Esophagus squamous epithelium (tissue), 5 donors: ENCODE measurements at places on chromosomes 6 and 20.

DNA sequence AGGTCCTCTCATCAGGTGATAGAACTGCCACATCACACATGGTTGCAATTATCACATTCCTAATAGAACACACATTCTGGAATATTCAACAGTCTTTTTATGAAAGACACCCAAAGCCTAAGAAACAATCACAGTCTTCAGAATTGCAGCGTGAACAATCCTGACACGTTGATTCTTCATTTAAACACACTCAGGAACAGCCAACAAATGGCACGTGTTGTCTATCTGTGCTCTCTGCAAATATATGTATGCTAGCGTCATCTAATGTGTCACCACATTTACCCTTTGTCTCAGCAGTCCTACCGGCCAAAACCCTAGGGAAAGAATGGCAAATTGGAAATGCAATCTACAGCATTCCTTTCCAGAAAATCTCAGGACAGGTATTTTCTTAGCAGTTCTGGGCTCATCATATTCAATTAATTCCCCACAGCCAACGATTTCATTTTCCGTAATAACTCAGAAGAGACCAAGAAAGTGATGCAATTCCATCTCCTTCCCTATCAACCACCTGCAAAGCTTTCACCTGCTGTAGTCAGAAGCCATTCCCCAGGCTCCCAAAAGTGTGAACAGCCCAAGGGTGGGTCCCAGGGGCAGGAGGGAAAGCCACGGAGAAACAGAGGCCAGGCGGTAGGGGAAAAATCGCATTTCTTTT, 280.3 kb upstream of the JARID2 start:
- no peak overlapping the region for H3K27ac ChIP-seq
- no peaks in the 10 kb centered on the region for H3K36me3 ChIP-seq
- peaks cover 8% of the 10 kb centered on the region for H3K4me1 ChIP-seq
- H3K27me3 ChIP-seq = no peaks in the 10 kb centered on the region
- DNase-seq = no peak

GRCh38 chr20:14997791-14998190, 660.4 kb upstream of the FLRT3 start:
- H3K36me3 ChIP-seq = no peaks in the 10 kb centered on the region
- H3K27me3 ChIP-seq = no peaks in the 10 kb centered on the region
- no peak overlapping the region for H3K27ac ChIP-seq
- DNase-seq = no peak

GRCh38 chr6:68710496-68710895, 75.4 kb downstream of the ADGRB3 start:
- no peak for DNase-seq
- no peak overlapping the region for H3K4me3 ChIP-seq
- H3K4me1 ChIP-seq = no peaks in the 10 kb centered on the region
- H3K36me3 ChIP-seq = no peaks in the 10 kb centered on the region
- no peak overlapping the region for H3K27ac ChIP-seq

DNA sequence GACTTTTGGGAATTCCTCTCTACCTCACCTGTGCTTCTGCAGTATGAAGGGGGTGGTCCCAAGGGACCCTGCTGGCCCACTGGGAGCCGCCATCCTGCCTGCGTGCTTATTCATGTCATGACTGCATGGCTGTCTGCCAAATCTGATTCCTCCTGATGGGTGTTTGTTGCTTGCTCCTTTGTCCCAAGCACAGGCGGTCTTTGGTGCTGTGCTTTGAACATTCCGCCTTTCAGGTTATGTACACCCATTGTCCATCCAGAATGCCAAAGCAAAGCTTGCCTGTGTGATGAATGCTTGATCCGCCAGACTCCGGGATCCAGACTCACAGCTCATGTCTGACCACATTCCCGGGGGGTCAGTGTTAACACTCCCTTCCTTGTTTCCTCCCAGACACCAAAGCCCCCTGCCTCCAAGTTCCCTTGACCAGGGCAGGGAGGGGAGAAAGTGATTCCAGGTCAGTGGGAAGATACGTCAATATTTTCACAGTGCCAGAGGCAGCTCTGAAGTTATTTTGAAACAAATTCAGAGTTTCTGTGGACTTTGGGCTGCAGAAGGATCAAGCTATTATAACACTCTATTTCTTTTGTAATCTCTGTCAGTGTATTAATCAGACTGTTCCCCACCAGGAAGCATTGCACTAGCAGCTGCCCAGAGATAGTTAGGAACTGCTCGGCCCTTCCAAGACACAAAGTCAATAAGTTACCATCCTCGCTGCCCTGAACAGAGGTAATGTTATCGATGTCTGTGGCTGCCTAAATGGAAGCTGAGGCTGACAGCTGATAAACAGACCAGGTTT, 9.5 kb downstream of the DAAM2 start:
- no peak overlapping the region for H3K27ac ChIP-seq
- H3K36me3 ChIP-seq = no peaks in the 10 kb centered on the region
- peaks cover 5% of the 10 kb centered on the region for H3K4me1 ChIP-seq

DNA sequence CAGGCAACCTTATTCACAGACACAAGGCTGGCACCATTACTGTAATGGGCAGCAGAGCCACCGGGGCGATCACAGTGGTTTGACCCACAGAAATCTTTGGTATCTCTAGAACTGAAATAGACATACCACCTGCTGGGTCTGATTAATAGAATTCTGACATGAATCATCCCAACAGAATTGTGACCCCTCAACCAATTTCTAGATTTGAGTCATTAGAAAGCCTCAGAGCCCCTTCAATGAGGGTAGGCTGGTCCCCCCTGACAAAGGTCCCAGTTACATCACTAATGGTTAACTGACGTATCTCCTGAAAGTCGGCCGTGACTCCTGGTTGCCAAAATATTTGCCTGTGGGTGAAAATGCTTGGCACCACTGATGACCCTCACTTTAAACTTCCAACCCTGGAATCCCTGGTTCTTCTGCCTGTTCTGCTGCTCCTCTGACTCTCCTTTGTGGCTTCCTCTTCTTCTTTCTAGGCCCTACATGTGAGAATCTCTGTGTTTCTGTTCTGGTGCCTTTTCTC, 124.9 kb upstream of the ARID1B start:
- no peak for DNase-seq
- no peaks in the 10 kb centered on the region for H3K36me3 ChIP-seq
- H3K4me3 ChIP-seq = no peak overlapping the region
- no peaks in the 10 kb centered on the region for H3K4me1 ChIP-seq
- H3K27ac ChIP-seq = no peak overlapping the region

DNA sequence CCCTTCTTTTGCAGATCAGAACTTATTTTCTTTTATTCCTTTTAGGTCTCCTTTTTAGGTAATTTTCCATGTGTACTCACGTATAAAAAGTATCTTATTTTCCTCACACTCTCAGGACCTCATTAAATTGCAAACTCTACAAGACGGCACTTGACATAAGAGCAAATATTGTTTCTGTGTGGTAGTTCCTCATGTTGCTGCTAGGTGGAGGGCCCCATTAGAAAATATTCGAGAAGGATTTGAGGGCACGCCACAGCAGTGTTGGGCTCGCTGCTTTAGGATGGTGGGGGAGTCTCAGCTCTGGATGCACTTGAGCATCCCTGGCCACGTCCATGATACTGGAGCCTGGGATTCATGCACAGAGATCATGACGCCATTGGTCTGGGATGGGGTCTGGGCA, 64.9 kb upstream of the ZFP64 start:
- no peaks in the 10 kb centered on the region for H3K27me3 ChIP-seq
- no peak overlapping the region for H3K4me3 ChIP-seq
- DNase-seq = no peak
- H3K4me1 ChIP-seq = no peaks in the 10 kb centered on the region
- no peak overlapping the region for H3K27ac ChIP-seq

DNA sequence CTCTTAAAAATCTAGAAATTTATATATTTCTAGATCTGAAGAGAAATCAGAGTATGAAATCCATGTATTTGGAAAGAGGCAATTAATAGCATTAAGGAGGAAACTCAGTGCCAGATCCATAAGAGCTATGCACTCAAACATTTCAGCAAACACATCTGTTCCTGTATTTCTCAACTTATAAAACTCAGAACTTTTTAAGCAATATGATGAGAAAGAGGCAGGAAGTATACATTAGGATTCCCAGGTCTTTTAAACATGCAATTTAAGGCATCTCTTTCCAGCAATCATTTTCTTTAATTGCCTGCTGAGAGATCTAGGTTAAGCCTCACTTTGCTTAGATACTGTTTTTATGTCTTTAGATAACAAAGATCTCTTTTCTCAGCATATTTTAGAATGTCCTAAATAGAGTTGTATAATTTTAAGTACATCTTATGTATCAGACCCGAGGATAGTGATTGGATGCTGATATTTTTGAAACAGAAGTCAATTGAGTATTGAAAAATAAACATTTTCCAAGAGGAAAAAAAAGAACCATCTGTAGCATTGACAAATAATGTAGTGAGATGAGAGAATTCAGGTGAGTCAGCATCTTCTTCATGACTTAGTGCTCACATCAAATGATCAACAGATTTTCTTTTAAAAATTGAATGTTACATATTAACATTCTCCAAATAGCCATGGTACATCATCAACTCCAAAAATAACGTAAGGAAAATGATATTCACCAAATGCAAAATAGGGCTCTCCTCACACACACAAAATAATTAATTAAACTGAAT, 461.4 kb upstream of the NOX3 start:
- H3K4me1 ChIP-seq = no peaks in the 10 kb centered on the region
- H3K4me3 ChIP-seq = no peak overlapping the region
- no peaks in the 10 kb centered on the region for H3K36me3 ChIP-seq
- no peaks in the 10 kb centered on the region for H3K27me3 ChIP-seq
- no peak for DNase-seq
- H3K27ac ChIP-seq = no peak overlapping the region

- no peaks in the 10 kb centered on the region for H3K4me1 ChIP-seq
- no peak for DNase-seq
- H3K27me3 ChIP-seq = no peaks in the 10 kb centered on the region
- H3K27ac ChIP-seq = no peak overlapping the region
- H3K36me3 ChIP-seq = no peaks in the 10 kb centered on the region
Measured at GRCh38 chr6:11384531-11385309, 152.3 kb upstream of the NEDD9 start.

- DNase-seq = no peak
- no peaks in the 10 kb centered on the region for H3K27me3 ChIP-seq
- no peak overlapping the region for H3K27ac ChIP-seq
- H3K4me1 ChIP-seq = no peaks in the 10 kb centered on the region
Measured at GRCh38 chr6:3239110-3239830, 11.8 kb upstream of the TUBB2B start.

- H3K27me3 ChIP-seq = no peaks in the 10 kb centered on the region
- no peak for DNase-seq
- no peaks in the 10 kb centered on the region for H3K4me1 ChIP-seq
- H3K27ac ChIP-seq = no peak overlapping the region
- H3K4me3 ChIP-seq = no peak overlapping the region
Measured at GRCh38 chr6:143970456-143971218, 37.4 kb downstream of the PLAGL1 start.

GRCh38 chr20:11090751-11091150, 417.0 kb upstream of the JAG1 start:
- H3K4me3 ChIP-seq = no peak overlapping the region
- no peaks in the 10 kb centered on the region for H3K27me3 ChIP-seq
- H3K27ac ChIP-seq = peak overlapping the region; percentile 7
- no peak for DNase-seq

DNA sequence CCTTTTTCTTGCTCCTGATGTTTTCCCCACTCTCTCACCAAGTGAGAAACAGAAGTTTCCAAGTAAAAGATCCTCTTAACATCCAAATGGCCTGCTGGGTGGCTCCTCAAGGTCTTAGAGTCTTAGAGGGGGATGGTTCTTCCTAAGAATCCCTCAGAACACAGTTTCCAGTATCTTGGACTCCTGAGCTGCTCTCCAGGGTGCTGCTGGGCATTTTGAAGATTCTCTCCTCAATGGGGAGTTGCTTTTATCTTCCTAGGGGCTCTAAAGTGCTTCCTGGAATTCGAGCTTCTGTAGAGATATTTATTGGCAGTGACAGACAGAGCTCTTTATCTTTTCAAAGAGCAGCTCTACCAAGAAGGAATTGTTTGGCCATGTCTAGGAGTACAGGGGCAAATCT, 70.8 kb upstream of the SLC35B3 start:
- H3K36me3 ChIP-seq = no peaks in the 10 kb centered on the region
- no peak overlapping the region for H3K27ac ChIP-seq
- peaks cover 5% of the 10 kb centered on the region for H3K4me1 ChIP-seq
- no peaks in the 10 kb centered on the region for H3K27me3 ChIP-seq
- H3K4me3 ChIP-seq = no peak overlapping the region

DNA sequence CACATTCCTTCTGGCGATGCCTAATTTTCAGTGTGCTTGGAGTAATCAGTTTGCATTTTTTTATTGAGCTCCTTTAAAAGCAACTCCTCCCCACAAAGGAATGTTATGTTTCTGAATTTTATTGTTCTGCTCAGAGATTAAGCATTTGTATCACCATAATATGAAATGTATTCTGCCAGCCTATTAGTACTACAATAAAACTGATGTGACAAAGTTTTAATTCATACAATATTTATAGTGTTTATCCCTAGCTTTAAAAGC, 236.9 kb upstream of the ASCC3 start:
- H3K4me1 ChIP-seq = no peaks in the 10 kb centered on the region
- H3K27ac ChIP-seq = no peak overlapping the region
- DNase-seq = no peak
- H3K4me3 ChIP-seq = no peak overlapping the region

- no peak overlapping the region for H3K4me3 ChIP-seq
- peaks cover 40% of the 10 kb centered on the region for H3K27me3 ChIP-seq
- H3K36me3 ChIP-seq = no peaks in the 10 kb centered on the region
- H3K4me1 ChIP-seq = peaks cover 35% of the 10 kb centered on the region
- DNase-seq = no peak
Measured at GRCh38 chr6:98848539-98849242, 14.3 kb downstream of the POU3F2 start.

GRCh38 chr6:130967502-130968445, 95.3 kb downstream of the EPB41L2 start:
- H3K4me3 ChIP-seq = no peak overlapping the region
- H3K4me1 ChIP-seq = peaks cover 46% of the 10 kb centered on the region
- H3K36me3 ChIP-seq = no peaks in the 10 kb centered on the region
- no peaks in the 10 kb centered on the region for H3K27me3 ChIP-seq

- no peak overlapping the region for H3K4me3 ChIP-seq
- peak overlapping the region; percentile 73 for H3K27ac ChIP-seq
- peaks cover 54% of the 10 kb centered on the region for H3K4me1 ChIP-seq
Measured at GRCh38 chr6:82015043-82015442, 232.5 kb downstream of the IBTK start.

- no peaks in the 10 kb centered on the region for H3K27me3 ChIP-seq
- H3K27ac ChIP-seq = no peak overlapping the region
- no peaks in the 10 kb centered on the region for H3K36me3 ChIP-seq
- no peak overlapping the region for H3K4me3 ChIP-seq
- no peaks in the 10 kb centered on the region for H3K4me1 ChIP-seq
Measured at GRCh38 chr6:159462431-159462830, 230.6 kb downstream of the SOD2 start.
